ENCODE measurements at places on chromosomes 4 and X.

DNA sequence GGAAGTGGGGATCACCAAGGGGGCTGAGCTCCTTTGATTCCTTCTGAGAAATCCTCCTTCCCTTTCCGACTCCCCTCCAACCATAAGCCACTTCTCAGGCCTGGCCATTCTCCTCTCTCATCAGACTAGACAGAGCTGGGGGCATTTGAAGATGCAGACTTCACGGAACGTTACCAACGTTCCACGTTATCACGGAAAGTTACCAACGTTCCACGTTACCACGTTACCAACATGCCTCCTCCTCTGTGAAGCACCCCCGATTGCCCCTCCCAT lies 85.4 kb upstream of the WWC2 start:
- DNase-seq: no peak

DNA sequence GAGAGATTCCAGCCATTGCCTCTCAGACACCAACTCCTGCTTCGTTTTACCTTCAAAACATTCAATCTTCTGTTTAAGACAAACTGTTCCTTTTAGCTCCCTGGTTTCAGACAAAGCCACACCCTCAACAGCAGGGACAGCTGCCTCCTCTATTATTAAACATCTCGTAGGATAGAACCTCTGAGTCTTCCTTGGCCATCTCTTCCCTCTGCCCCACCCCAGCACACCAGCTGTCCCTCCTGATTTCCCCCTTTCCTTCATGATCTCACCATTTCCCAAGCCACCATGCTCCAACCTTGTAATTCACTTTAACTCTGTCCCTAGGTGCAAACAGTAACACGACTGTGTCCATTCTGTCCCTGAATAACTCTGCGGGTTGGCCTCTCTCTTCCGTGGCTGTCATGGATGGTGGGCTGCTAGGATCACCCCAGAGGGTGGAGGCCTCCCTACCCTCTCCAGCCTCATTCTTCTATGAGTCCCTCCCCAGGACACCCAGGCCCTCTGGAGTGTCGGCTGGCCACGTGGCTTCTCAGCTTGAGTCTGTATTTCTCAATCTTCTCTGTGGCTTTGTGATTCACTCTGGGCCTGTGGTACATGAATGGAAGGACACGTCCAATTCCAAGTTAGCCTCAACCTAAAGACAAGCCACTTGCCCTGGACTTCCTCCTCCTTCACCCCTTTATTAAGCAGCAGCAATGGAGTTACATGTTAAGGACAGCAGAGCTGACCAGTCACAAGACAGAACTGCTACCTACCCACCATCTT lies 349.9 kb downstream of the FBXW7 start:
- DNase-seq: peak; percentile 0

- DNase-seq: no peak
Measured at GRCh38 chr4:25433966-25434827, 57.1 kb downstream of the ANAPC4 start.

GRCh38 chrX:118723376-118723775 lies 4.0 kb upstream of the IL13RA1 start:
- no peak for DNase-seq

DNA sequence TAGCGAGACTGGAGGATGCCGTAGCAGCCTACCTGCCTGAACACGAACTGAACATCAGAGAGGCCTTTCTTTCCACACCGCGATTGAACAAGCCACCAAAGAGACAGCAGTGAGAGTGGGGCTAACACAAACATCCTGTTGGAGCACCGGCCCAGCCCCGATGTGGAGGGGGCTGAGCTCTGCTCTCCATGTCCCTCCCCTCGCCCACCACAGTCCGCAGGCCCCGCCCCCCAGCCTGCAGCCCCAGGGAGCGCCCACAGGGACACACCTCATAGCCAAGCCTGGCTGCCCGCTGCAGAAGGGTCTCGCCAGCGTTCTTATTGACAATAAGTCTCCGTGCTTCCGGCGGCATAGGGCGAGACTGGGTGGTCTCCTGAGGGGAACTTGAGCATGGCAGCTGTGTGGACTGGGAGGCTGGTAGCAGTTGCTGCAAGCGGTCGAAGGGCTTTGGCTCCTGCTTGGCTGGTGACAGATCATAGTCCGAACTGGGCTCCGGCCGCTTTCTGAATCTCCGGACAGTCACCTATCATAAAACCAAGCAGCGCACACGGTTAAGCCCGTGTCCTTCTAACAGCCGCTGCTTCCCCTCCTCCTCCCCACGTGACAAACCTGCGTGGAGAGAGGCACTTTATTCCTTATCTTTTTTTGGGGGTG lies 35.8 kb downstream of the BCOR start:
- DNase-seq: no peak

- DNase-seq: no peak
Measured at GRCh38 chr4:110586131-110586850, 36.6 kb downstream of the PITX2 start.

GRCh38 chr4:142065086-142065647 lies 428.8 kb downstream of the IL15 start:
- DNase-seq: no peak

All from NCI-H524 (cell line).